ENCODE measurements at places on chromosomes 6 and 20. TPM values are rescaled to one million over a fixed set of nuclear protein-coding genes. Genes with fewer than 3 reads are reported as not detected.
A peak's percentile ranks its signal among the peaks of the same experiment; 100 is the strongest.

GRCh38 chr6:133921249-133921859 is 31.7 kb upstream of the TBPL1 start:
- peak; percentile 20 for DNase-seq

- DNase-seq = no peak
Observed at GRCh38 chr6:14765721-14766390, 480.0 kb upstream of the JARID2 start.

Gene SMAP1
- total RNA-seq = 28.4 TPM

Gene SNPH
- total RNA-seq = 12.2 TPM

DNA sequence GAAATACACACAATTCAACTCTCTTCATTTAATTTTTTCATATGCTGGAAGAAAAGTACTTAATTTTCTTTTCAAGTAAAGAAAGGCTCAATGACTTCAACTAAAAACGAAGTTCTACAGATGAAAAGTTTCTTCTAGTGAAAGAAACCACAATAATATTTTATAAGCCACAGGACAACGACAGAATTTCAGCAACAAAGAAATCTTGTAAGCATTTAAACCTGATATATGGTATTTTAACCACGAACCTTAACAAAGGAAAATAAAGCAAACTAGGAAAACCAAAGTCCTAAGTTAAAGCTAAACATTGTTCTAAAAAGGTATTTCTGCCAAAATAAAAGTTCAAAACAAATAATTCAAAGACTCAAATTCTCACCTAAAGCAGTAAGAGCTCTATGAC is 24.6 kb upstream of the DST start:
- no peak for DNase-seq

DNA sequence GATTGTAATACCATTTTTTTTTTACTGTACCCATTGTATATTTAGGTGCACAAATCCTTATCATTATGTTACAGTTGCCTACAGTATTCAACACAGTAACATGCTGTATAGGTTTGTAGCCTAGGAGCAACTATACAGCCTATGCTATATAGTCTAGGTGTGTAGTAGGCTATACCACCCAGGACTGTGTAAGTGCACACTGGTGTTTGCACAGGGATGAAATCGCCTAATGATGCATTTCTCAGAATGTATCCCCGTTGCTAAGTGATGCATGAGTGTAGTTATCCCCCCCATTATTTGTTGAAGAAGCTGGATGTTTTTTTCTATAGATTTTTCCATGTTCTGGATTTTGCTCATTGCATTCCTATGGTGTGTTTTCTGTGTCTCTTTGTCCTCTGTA is 12.9 kb downstream of the RALY start:
- no peak for DNase-seq

Gene PDE7B
- total RNA-seq = 37.7 TPM

GRCh38 chr20:50425076-50425475 is 85.1 kb upstream of the PTPN1 start:
- DNase-seq = no peak

- DNase-seq = no peak
Observed at GRCh38 chr20:34512266-34512954, 3.8 kb upstream of the DYNLRB1 start.

DNA sequence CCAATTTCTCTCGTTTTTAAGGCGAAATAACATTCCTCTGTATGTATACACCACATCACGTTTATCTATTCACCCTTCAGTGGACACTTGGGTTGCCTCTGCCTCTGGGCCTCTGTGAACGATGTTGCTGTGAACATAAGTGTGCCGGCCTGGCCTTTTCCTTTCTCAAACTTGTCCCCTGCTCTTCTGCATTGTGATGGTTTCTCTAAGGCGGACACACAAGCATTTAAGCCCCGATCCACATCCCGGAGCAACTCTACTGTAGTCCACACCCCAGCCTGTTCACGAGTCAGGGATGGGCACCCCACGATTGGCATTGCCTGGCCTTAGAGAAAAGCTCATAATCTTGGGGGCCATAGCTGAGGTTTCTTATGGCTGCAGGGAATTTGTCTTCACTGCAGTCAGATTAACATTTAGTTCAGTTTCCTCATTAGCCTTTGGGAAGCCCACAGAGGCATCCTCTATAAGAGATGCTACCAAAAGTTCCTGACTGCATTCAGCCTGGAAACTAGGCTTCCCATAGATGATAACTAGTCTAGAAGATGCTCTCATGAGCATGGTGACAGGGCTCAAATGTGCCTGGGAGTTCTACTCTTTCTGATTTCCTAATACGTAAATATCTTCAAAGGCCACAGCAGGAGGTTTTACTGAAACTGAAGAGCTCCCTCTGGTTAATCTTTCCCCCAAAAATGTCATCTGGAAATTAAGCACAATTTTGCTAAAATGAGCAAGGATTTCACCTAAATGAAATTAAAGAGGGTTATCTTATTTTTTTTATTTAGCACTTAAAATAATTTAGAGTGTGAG is 762 bp downstream of the ZC3H12D start:
- DNase-seq = no peak

DNA sequence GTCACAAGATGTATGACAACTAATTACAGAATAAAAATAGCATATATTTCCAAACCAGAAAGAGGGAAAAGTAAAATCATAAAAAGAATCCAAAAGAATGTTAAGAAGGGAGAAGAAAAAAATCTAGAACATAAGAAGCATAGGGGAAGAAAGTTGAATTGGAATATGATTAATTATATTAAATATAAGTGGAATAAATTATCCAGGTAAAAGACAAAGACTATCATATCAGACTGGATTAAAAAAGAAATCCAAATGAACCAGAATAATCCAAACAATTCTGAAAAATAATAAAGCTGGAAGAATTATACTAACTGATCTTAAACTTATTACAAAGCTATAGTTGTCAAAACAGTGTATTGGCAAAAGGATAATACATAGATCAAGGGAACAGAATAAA is 23.6 kb downstream of the CSNK2A1 start:
- no peak for DNase-seq

Measured in glomerular endothelial cell (primary cell).